ENCODE measurements at places on chromosomes 3 and 15. TPM values are rescaled to one million over a fixed set of nuclear protein-coding genes. Genes with fewer than 3 reads are reported as not detected.

DNA sequence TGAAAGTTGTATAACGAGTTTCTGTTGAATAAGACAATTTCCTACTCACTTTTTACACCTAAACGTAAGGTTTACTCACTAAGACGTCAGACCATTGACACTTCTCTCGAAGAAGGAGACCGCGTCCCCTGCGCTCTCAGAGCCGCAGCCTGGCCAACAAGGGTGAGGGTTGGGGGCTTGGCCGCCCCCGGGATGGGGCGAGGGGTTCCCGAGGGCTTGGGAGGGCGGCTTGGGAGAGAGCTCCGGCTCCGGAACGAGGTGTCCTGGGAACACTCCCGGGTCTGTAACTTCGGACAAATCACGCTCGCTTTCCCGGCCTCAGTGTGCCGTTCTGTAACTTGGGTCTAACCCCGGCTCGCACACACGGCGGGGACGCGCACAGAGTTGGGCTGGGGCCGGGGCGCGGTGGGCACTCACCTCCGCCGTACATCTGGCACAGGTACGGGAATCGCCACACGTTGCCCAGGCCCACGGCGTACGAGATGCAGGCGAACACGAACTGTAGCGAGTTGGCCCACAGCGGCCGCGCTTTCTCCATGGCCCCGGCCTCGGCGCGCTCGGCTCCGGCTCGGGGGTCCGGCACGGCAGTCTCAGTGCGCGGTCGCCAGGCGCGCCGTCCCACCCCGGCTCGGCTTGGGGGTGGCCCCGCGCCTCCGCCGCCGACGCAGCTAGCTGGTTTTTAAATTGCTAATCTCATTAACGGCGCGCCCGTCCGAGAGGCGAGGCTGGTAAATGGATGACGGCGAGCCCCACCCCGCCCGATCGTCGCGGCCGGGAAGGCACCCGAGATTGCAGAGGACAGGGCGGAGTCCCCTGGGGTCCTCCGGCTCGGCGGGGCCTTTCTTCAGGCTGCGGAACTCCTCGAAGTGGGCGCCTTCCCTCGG, at the start of gene SLC6A20:
Gene SLC6A20, minus strand, starts transcription at position 655 of the 884 bp plus-strand sequence. Its CDS starts 117 bp downstream, at position 538.
- peak; percentile 80 for DNase-seq
- H3K4me1 ChIP-seq: no peaks in the 10 kb centered on the region
- peaks cover 51% of the 10 kb centered on the region for H3K27me3 ChIP-seq
- H3K36me3 ChIP-seq: no peaks in the 10 kb centered on the region
- peak within 1 kb of the TSS; percentile 77 for H3K4me3 ChIP-seq

- no peaks in the 10 kb centered on the region for H3K36me3 ChIP-seq
- H3K4me1 ChIP-seq: no peaks in the 10 kb centered on the region
- no peak overlapping the region for H3K4me3 ChIP-seq
- DNase-seq: no peak
- no peak overlapping the region for H3K27ac ChIP-seq
- H3K27me3 ChIP-seq: no peaks in the 10 kb centered on the region
These were observed 206.9 kb downstream of the ZNF385D start for GRCh38 chr3:21544076-21544462.

DNA sequence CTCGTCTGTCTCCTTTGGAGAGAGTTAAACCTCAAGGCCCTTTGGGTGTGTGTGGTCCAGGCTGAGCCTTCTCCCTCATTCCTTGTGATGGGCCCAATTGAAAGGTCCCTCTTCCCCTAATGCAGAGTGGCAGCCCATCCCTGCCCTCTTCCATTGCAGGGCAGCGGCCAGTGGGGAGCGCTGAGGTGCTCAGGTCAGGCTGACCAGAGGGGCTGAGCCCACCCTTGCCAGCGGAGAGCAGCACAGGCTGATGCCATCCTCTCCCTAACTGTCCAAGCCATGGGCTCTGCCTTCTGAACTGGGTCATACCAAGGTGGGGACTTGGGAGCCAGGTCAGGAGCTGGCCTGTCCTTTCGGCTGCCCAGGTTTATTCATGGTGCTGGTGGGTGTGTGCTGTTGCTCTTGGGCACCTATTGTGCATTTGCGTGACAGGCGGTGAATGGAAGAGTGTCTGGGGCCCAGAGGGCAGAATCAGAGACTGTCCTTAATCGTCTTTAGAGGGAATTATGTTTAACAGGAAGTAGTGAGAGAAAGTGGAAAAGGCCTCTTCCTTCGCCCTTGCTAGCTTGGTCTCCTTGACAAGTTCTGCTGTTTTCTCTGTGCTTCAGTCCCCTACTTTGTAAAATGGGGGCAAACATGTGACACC, 96.9 kb downstream of the VGLL4 start:
- H3K4me3 ChIP-seq: no peak overlapping the region
- DNase-seq: no peak
- no peaks in the 10 kb centered on the region for H3K36me3 ChIP-seq
- H3K27me3 ChIP-seq: no peaks in the 10 kb centered on the region
- no peak overlapping the region for H3K27ac ChIP-seq

GRCh38 chr3:43905157-43905556, 214.4 kb downstream of the ABHD5 start:
- H3K27ac ChIP-seq: no peak overlapping the region
- no peak overlapping the region for H3K4me3 ChIP-seq
- H3K36me3 ChIP-seq: no peaks in the 10 kb centered on the region
- H3K4me1 ChIP-seq: no peaks in the 10 kb centered on the region

GRCh38 chr3:102906818-102907217, 472.0 kb downstream of the ZPLD1 start:
- H3K4me1 ChIP-seq: no peaks in the 10 kb centered on the region
- peaks cover 24% of the 10 kb centered on the region for H3K27me3 ChIP-seq
- no peaks in the 10 kb centered on the region for H3K36me3 ChIP-seq
- no peak overlapping the region for H3K27ac ChIP-seq
- no peak overlapping the region for H3K4me3 ChIP-seq

DNA sequence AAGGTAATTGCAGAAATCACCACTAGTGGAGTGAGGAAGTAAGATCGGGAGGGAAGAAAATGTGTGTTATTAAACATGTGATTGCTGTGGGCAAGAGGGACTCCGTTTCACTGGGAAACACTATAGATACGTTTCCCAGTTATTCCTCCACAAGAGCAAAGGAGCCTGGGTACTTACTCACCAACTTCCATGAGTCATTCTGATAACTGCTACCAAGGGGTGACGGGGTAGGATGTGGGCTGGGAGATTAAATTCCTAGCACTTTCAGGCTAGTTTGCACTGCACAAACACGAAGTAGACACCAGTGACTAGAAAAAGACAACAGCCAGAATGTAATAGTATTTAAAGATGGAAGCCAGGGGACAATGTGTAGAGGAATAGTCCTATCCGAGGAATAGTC, 812.9 kb upstream of the CFAP20DC start:
- peaks cover 9% of the 10 kb centered on the region for H3K4me1 ChIP-seq
- no peaks in the 10 kb centered on the region for H3K27me3 ChIP-seq
- H3K27ac ChIP-seq: no peak overlapping the region
- H3K4me3 ChIP-seq: no peak overlapping the region

- H3K27ac ChIP-seq: no peak overlapping the region
- DNase-seq: no peak
- H3K4me3 ChIP-seq: no peak overlapping the region
- no peaks in the 10 kb centered on the region for H3K36me3 ChIP-seq
These were observed 75.8 kb downstream of the ZPLD1 start for GRCh38 chr3:102510663-102511062.

- H3K4me3 ChIP-seq: no peak overlapping the region
- no peaks in the 10 kb centered on the region for H3K27me3 ChIP-seq
- H3K4me1 ChIP-seq: no peaks in the 10 kb centered on the region
- no peak overlapping the region for H3K27ac ChIP-seq
These were observed 70.5 kb upstream of the FOXB1 start for GRCh38 chr15:59933607-59934006.

- peaks cover 8% of the 10 kb centered on the region for H3K36me3 ChIP-seq
- H3K27me3 ChIP-seq: no peaks in the 10 kb centered on the region
- peaks cover 27% of the 10 kb centered on the region for H3K4me1 ChIP-seq
These were observed 79.0 kb downstream of the IGF1R start for GRCh38 chr15:98727115-98728040.

- DNase-seq: no peak
- no peaks in the 10 kb centered on the region for H3K4me1 ChIP-seq
- H3K27ac ChIP-seq: no peak overlapping the region
These were observed 360.9 kb upstream of the CBLB start for GRCh38 chr3:106229495-106230278.

- peaks cover 8% of the 10 kb centered on the region for H3K36me3 ChIP-seq
- no peak overlapping the region for H3K27ac ChIP-seq
- no peak for DNase-seq
- H3K4me3 ChIP-seq: no peak overlapping the region
- H3K4me1 ChIP-seq: no peaks in the 10 kb centered on the region
These were observed 58.0 kb downstream of the PRKAR2A start for GRCh38 chr3:48789665-48790064.

GRCh38 chr3:166955201-166955939, 424.7 kb downstream of the ZBBX start:
- H3K27ac ChIP-seq: no peak overlapping the region
- no peaks in the 10 kb centered on the region for H3K36me3 ChIP-seq
- peak; percentile 44 for DNase-seq
- H3K4me3 ChIP-seq: no peak overlapping the region
- H3K4me1 ChIP-seq: no peaks in the 10 kb centered on the region
- H3K27me3 ChIP-seq: no peaks in the 10 kb centered on the region

GRCh38 chr3:139537795-139538621, 1.5 kb downstream of the RBP1 start:
- H3K36me3 ChIP-seq: peaks cover 15% of the 10 kb centered on the region
- H3K27ac ChIP-seq: no peak overlapping the region
- H3K4me3 ChIP-seq: no peak overlapping the region
- no peaks in the 10 kb centered on the region for H3K27me3 ChIP-seq
- H3K4me1 ChIP-seq: peaks cover 13% of the 10 kb centered on the region

GRCh38 chr15:67556976-67557570, 14.6 kb downstream of the MAP2K5 start:
- no peak overlapping the region for H3K27ac ChIP-seq
- peaks cover 6% of the 10 kb centered on the region for H3K36me3 ChIP-seq
- H3K4me1 ChIP-seq: no peaks in the 10 kb centered on the region
- no peak for DNase-seq

- H3K27ac ChIP-seq: no peak overlapping the region
- H3K4me1 ChIP-seq: no peaks in the 10 kb centered on the region
- no peaks in the 10 kb centered on the region for H3K27me3 ChIP-seq
- no peak for DNase-seq
- H3K4me3 ChIP-seq: no peak overlapping the region
- H3K36me3 ChIP-seq: no peaks in the 10 kb centered on the region
These were observed 590.2 kb upstream of the TBL1XR1 start for GRCh38 chr3:177787279-177788041.

DNA sequence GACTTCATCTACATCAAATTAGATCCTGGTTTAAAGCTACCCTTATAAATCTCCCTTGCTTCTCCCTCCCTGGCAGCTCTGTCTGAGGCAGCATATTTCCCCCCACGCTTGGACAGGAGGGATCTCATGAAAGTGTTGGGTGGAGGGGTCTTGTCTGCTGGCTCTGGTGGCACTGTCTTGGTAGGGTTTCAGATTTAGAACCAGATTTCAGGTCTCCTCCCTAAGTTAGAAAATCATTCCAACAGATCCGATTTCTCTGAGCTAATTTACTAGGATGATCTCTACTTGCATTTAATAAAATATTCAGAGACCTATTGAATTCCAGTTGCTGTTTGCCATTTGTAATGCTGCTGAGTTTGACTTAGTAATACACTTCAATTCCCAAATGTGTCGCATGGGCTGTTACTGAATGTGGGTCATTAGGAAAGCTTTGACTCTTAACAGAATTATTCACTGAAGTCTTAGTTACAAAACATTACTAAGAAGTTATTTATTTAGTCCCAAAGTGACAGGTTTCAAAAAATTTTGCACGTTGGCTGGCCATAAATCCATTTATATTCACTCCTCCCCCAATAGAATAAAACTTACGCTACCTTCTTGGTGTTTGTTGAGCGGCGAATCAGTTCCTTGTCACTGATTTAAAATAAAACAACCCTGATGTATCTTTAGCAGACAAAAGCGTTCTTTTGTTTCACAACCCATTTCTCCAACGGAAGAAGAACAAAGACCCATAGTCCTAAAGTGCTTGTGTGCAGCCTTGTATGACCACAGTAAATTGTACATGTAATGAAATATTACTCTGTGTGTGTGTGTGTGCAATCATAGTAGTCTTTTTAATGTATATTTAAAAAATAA, 84.5 kb downstream of the TRAK1 start:
- H3K4me1 ChIP-seq: no peaks in the 10 kb centered on the region
- peak overlapping the region; percentile 32 for H3K27ac ChIP-seq
- H3K36me3 ChIP-seq: no peaks in the 10 kb centered on the region

DNA sequence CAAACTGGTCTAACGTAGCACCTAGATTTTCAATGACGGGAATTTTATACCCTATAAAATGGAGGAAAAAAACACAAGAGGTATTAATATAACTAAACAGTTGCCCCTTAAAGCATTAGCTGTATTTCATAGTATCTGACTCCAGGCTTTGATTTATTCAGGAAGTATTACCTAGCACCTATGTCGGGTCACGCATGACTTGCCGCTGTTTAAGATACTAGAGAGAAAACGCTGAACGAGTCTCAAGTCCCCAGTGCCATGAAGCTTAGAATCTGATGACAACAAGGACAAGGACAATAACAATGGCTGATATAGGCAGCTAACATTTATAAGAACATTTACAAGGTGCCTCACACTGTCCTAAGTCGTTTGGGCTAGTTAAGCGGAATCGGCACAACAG, 1.9 kb downstream of the SNRPA1 start:
- no peaks in the 10 kb centered on the region for H3K4me1 ChIP-seq
- H3K27me3 ChIP-seq: no peaks in the 10 kb centered on the region
- peak overlapping the region; percentile 92 for H3K4me3 ChIP-seq
- H3K27ac ChIP-seq: no peak overlapping the region

DNA sequence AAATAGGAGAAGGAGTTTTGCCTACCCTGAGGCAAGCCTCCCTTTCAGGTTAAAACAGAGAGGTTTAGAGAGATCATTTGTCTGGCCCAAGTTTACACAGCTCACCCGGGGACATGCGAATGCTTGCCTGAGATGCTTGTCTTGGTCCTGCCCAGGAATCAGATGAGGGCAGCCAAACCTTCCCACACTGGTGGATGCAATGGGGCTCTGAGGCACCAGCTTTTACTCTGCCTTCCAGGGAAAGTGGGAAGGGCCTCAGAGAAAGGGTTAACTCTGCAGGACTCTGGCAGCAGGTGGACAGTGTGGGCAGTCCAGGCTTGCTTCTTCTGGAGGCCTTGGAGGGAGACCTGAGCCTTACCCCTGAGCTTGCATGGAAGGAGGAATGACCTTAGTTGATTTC, 90.0 kb downstream of the LRRK1 start:
- no peak overlapping the region for H3K27ac ChIP-seq
- no peaks in the 10 kb centered on the region for H3K36me3 ChIP-seq
- no peak overlapping the region for H3K4me3 ChIP-seq
- peaks cover 8% of the 10 kb centered on the region for H3K27me3 ChIP-seq
- peaks cover 3% of the 10 kb centered on the region for H3K4me1 ChIP-seq

CYP1A1 gene
- not detected for total RNA-seq

UPK1B gene
- total RNA-seq: 5.6 TPM

CERS3 gene
- total RNA-seq: not detected

NUSAP1 gene
- total RNA-seq: 125 TPM

FBLN2 gene
- 136 TPM for total RNA-seq

C3orf70 gene
- 0.79 TPM for total RNA-seq

GOLGA8J gene
- total RNA-seq: 0.44 TPM

C3orf85 gene
- total RNA-seq: not detected

ROPN1 gene
- total RNA-seq: not detected

Measured in endodermal cell (in vitro differentiated cells).